Upper lobe of right lung (tissue), 1 donor: ENCODE measurements at places on chromosomes 11 and 22.
A peak's percentile ranks its signal among the peaks of the same experiment; 100 is the strongest.

DNA sequence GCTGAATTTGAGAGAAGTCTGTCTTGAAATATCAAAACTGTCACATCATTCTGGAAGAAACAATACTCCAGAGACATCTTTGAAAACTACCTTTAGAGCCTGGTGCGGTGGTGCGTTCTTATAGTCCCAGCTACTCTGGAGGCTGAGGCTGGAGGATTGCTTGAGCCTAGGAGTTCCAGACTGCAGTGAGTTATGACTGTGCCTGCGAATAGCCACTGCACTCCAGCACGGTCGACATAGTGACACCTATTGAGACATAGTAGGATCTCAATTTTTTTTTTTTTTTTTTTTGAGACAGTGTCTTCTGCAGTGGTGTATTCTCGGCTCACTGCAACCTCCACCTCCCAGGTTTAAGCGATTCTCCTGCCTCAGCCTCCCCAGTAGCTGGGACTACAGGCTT lies 11.5 kb upstream of the AIFM3 start:
- H3K27ac ChIP-seq, result no peak overlapping the region
- no peak overlapping the region for H3K4me3 ChIP-seq
- peaks cover 14% of the 10 kb centered on the region for H3K4me1 ChIP-seq
- H3K27me3 ChIP-seq, result no peaks in the 10 kb centered on the region
- DNase-seq, result no peak

- H3K4me1 ChIP-seq, result no peaks in the 10 kb centered on the region
- H3K27me3 ChIP-seq, result no peaks in the 10 kb centered on the region
- no peak overlapping the region for H3K27ac ChIP-seq
- H3K36me3 ChIP-seq, result no peaks in the 10 kb centered on the region
- DNase-seq, result no peak
- no peak overlapping the region for H3K4me3 ChIP-seq
Observed at GRCh38 chr11:88193278-88193677, 18.0 kb upstream of the RAB38 start.

DNA sequence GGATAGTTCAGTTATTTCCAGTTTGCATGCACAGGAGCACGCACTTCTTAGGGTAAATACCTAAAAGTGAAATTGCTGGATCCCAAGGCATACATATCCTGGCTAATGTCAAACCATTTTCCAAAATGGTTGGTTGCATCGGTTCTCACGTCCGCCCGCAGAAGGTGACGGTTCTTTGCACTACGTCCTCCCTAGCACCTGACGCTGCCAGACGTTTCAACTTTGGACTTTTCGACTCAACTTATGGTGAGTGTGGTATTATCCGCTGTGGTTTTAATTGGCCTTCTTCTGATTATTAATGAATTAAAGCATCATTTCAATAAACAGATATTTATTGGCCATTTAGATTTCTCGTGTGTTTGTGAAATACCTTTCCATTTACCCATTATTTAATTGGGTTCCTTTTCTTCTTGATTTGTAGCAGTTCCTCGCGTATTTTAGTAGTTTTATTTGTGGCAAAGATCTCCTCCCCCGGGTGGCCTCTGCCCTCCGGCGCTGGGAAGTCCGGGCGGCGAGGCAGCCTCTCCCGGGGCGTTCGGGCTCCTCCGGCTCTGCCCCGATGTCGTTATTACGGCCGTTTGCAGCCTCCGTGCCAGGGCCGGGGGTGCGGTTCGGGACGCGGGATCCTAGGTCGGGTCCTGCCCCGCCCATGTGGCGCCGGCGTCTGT lies at the start of gene JHY:
Gene JHY, plus strand, starts transcription at position 571 of the 668 bp plus-strand sequence. CDS start 3,091 bp downstream, outside the sequence.
- H3K27ac ChIP-seq, result peak within 1 kb of the TSS; percentile 94
- peaks cover 9% of the 10 kb centered on the region for H3K4me1 ChIP-seq
- H3K36me3 ChIP-seq, result no peaks in the 10 kb centered on the region
- H3K27me3 ChIP-seq, result no peaks in the 10 kb centered on the region

DNA sequence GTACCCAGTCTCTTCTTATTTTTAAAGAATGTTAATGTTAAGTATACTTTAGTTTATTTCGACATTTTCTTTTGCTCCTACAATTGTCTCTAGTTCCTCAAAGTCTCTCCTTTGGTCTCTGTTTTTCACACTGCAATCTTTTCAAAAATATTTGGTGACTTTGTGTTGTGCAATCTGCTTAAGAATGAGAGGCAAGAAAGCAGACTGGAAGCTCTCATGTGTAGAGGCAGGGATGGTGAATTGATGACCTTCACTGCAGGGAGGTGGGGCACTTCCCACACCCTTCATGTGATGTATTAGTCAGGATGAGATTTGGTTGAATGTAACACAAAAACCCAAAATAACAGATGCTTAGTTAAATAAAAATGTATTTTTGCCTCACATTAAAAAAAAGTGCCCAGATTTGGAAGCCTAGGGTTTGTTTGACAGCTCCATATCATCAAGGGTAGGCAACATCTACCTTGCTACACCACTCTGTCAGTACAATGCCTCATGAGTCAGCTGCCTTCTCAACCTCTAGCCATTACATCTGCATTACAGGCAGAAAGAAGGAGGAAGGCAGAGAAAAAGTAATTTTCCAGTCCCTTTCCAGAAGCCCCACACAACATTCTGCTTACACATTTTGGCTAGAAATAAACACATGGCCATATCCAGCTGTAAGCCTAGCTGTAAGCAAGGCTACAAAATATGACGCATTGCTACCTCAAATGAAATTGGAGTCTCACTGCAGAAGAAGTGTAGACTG lies 3.8 kb upstream of the MMP27 start:
- H3K27ac ChIP-seq, result no peak overlapping the region
- DNase-seq, result no peak
- no peaks in the 10 kb centered on the region for H3K27me3 ChIP-seq
- no peaks in the 10 kb centered on the region for H3K4me1 ChIP-seq
- H3K36me3 ChIP-seq, result no peaks in the 10 kb centered on the region
- no peak overlapping the region for H3K4me3 ChIP-seq

- H3K4me1 ChIP-seq, result peaks cover 67% of the 10 kb centered on the region
- peaks cover 34% of the 10 kb centered on the region for H3K36me3 ChIP-seq
Observed at GRCh38 chr11:62538470-62539237, 8.0 kb downstream of the AHNAK start.

GRCh38 chr22:28909375-28909774 lies 26.0 kb downstream of the ZNRF3 start:
- H3K27ac ChIP-seq, result no peak overlapping the region
- no peaks in the 10 kb centered on the region for H3K36me3 ChIP-seq
- peaks cover 51% of the 10 kb centered on the region for H3K4me1 ChIP-seq
- DNase-seq, result no peak
- H3K27me3 ChIP-seq, result no peaks in the 10 kb centered on the region
- H3K4me3 ChIP-seq, result no peak overlapping the region

DNA sequence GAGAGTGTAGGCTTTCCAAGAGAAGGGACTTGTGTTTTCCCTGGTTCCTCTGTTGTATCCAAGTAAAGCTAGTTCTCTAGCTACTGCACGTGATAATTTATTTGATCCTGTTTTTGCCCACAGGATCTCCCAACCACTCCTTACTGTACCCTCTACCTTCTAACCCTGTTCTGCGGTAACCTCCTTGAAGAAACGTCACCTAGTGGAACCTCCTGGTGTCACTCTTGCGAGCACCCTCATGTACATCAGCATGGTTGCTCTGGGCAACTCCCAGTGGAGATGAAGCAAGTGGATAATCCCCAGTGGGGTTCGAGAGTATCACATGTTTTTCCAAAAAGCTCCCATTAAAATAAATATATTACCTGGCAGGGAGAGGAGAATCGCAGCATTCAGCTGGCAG lies 108.9 kb upstream of the CLMP start:
- DNase-seq, result no peak
- no peak overlapping the region for H3K4me3 ChIP-seq
- H3K36me3 ChIP-seq, result no peaks in the 10 kb centered on the region
- H3K27ac ChIP-seq, result no peak overlapping the region
- peaks cover 11% of the 10 kb centered on the region for H3K4me1 ChIP-seq
- H3K27me3 ChIP-seq, result no peaks in the 10 kb centered on the region

- DNase-seq, result no peak
- H3K36me3 ChIP-seq, result no peaks in the 10 kb centered on the region
- no peaks in the 10 kb centered on the region for H3K4me1 ChIP-seq
- no peak overlapping the region for H3K27ac ChIP-seq
- no peak overlapping the region for H3K4me3 ChIP-seq
- H3K27me3 ChIP-seq, result no peaks in the 10 kb centered on the region
Observed at GRCh38 chr11:122159861-122160260, 43.8 kb upstream of the BLID start.

DNA sequence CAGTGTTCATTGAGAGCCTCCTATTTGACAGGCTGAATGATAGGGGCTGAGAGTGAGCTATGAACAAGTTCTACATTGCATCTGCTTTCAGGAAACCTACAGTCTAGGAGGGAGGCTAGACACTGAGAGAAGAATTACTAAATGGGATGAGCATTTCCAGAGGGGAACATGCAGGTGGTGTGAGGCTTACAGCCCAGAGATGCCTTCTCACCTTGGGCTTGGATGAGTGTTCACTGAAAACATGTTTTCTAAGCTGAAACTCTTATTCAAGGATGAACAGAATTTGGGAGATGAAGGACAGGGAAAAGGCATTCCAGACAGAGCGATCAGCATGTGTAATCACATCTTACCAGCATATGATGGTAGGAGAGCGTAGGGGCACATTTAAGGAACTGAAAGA lies 177.5 kb upstream of the E2F8 start:
- peaks cover 7% of the 10 kb centered on the region for H3K4me1 ChIP-seq
- DNase-seq, result no peak
- no peak overlapping the region for H3K4me3 ChIP-seq
- H3K27me3 ChIP-seq, result no peaks in the 10 kb centered on the region

DNA sequence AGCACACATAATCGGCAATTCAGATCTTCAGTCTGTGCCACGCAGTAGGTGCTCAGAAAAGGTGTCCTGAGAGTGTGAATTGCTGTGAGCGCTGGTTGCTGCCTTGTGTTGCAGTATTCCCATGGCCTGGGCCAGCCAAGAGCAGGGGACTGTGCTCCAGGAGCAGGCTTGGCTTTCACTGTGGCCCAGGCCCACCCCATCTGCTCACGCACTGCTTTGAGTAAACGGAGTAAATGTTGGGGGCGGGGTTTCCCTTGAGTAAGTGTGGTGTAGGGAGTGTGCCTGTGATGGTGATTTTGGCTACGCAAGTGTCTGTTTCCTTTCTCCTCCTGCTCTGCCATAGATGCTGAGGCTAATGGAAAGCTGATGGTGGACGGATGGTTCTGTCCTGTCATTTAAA lies 2.3 kb downstream of the CTTN start:
- peaks cover 26% of the 10 kb centered on the region for H3K4me1 ChIP-seq
- H3K36me3 ChIP-seq, result peaks cover 7% of the 10 kb centered on the region
- H3K27me3 ChIP-seq, result peaks cover 2% of the 10 kb centered on the region

- no peak overlapping the region for H3K4me3 ChIP-seq
- H3K36me3 ChIP-seq, result no peaks in the 10 kb centered on the region
- no peak for DNase-seq
- no peak overlapping the region for H3K27ac ChIP-seq
Observed at GRCh38 chr11:40867991-40868632, 591.3 kb downstream of the LRRC4C start.
